ENCODE measurements at places on chromosomes 6 and 20. TPM values are rescaled to one million over a fixed set of nuclear protein-coding genes. Genes with fewer than 3 reads are reported as not detected.

Gene ADGRF4
- 3.4 TPM for total RNA-seq

Gene PAX1
- total RNA-seq, result not detected

Gene APMAP
- total RNA-seq, result 108 TPM

Gene GRM1
- 0.51 TPM for total RNA-seq

Gene MYLK2
- total RNA-seq, result not detected

Gene NRN1
- total RNA-seq, result 1.1 TPM

Gene ULBP1
- total RNA-seq, result 0.94 TPM

Gene OLIG3
- not detected for total RNA-seq

Gene RBPJL
- total RNA-seq, result not detected

Gene TUBB2B
- 219 TPM for total RNA-seq

Gene TGM3
- total RNA-seq, result not detected

Gene MED20
- total RNA-seq, result 20.9 TPM

Gene HLA-DPB1
- 52.3 TPM for total RNA-seq

Gene UNC5CL
- 0.58 TPM for total RNA-seq

Gene PGM3
- total RNA-seq, result 26.5 TPM

Gene PROKR2
- not detected for total RNA-seq

Gene SPTLC3
- 2.6 TPM for total RNA-seq

Gene NKX2-4
- not detected for total RNA-seq

Gene GLP1R
- total RNA-seq, result not detected

Gene FUT9
- total RNA-seq, result 0.58 TPM

Gene GGTLC1
- total RNA-seq, result not detected
